ENCODE measurements at places on chromosomes 11 and 22. TPM values are rescaled to one million over a fixed set of nuclear protein-coding genes. Genes with fewer than 3 reads are reported as not detected.

The ALDH3B2 gene
- polyA plus RNA-seq, result not detected

The FDX1 gene
- polyA plus RNA-seq, result 15.2 TPM

The MMP13 gene
- polyA plus RNA-seq, result not detected

The RAG1 gene
- 0.52 TPM for polyA plus RNA-seq

The PGA5 gene
- not detected for polyA plus RNA-seq

The OR56A1 gene
- not detected for polyA plus RNA-seq

DNA sequence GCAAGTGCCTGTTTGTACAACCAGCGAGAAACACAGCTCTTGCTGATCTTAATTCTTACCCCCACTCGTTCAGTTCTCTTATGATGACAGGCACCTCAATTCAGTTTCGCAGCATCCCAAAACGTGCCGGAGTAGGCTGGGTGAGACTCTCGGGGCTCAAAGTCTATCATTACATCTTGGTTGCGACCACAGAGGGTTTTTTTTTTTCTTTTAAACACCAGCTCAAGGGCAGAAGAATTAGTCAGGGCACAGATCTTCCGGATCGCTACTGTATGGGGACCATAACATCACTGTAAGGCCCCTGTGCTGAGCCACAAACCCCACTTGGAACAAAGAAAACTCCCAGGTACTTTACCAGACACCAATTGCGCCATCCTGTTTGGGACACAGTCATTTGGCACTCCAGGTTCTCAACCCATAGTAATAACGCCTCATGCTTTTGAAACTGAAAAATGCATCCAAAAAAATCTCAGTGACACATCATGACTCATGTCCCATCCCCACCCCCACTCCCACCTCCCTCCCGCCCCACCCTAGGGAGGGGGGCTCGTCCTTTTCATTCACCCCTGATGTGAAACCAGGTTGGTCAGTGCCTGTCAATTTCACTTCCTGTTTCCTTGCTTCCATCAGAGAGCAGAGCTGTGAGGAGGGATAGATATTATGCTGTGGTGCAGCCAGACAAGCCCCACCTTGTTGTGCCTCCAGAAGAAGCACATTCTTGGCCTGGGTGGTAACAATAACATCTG is 41.0 kb upstream of the CD5 start:
- no peaks in the 10 kb centered on the region for H3K36me3 ChIP-seq
- H3K27ac ChIP-seq, result peak overlapping the region; percentile 85
- peak; percentile 44 for DNase-seq
- peaks cover 20% of the 10 kb centered on the region for H3K4me1 ChIP-seq

- no peak for DNase-seq
- H3K4me1 ChIP-seq, result peaks cover 4% of the 10 kb centered on the region
- H3K27me3 ChIP-seq, result no peaks in the 10 kb centered on the region
- no peak overlapping the region for H3K27ac ChIP-seq
- no peak overlapping the region for H3K4me3 ChIP-seq
Measured at GRCh38 chr11:62457478-62457877, 38.6 kb downstream of the SCGB1A1 start.

GRCh38 chr11:68923614-68924013 is 19.9 kb downstream of the IGHMBP2 start:
- peaks cover 3% of the 10 kb centered on the region for H3K27me3 ChIP-seq
- no peak overlapping the region for H3K4me3 ChIP-seq
- no peaks in the 10 kb centered on the region for H3K4me1 ChIP-seq

DNA sequence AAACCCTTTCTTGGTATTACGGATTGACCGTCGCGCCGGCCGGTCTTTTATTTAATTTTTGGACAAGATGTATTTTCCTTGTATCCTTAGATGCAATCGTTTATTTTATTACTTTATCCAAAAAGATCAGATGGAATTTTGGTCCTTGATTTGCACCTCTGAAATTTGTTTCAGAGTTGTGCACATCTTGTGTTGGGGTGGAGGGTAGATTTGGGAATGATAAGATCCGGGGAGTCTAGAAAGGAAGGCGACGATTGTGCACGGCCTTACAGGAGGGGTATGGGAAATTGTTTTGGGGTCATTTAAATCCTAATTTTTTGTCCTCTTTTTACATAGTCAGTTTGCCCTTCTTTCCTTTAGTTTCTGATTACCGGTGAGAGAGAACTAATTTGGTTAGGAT is 1.4 kb downstream of the KDM2A start:
- H3K36me3 ChIP-seq, result no peaks in the 10 kb centered on the region
- peak overlapping the region; percentile 95 for H3K4me3 ChIP-seq
- DNase-seq, result no peak
- H3K27me3 ChIP-seq, result peaks cover 7% of the 10 kb centered on the region
- H3K27ac ChIP-seq, result peak overlapping the region; percentile 97

DNA sequence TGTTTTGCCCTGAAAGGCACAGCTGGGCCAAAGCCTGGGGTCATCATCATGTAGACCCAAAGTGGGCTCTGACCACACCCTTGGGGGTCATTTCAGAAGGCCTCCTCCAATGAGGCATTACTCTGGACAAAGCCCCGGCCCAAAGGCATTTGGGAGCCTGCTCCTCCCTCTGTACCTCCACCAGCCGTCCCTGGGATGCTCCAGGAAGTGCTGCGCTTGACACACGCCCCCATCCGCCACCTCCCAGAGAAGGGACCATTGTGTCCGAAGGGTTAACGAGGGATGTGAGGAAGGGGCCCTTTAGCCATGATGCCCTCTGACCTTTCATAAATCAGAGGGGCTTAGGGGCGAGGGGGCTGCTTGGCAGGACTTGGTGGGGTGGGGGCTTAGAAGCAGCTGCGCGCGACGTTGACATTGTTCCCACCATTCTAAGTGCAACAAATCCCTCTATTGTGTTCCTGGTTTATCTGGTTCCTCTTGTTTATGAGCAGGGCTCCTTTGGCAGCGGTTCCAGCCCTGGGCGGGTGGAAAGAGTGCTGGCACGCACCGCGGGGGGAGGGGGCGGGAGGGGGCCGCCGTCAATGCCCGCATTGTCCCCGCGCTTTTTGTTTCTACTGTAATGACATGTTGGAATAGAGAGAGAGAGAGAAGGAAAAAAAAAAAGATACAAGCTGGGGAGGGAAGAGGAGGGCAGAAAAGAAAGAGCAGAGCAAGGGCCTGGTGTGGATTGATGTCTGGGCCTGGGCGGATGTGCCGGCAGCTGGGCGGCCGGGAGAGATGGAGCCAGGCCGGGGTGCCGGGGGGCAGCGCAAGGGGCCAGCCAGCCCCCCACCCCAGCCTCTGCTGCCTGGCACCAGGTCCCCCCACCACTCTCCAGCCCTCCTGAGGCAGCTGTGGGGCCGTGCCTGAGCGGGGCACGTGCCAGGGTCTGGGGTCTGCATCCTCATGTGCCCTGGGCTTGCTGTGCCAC is 32.1 kb upstream of the SOX10 start:
- H3K4me1 ChIP-seq, result peaks cover 28% of the 10 kb centered on the region
- no peak for DNase-seq
- H3K27ac ChIP-seq, result no peak overlapping the region
- no peak overlapping the region for H3K4me3 ChIP-seq

DNA sequence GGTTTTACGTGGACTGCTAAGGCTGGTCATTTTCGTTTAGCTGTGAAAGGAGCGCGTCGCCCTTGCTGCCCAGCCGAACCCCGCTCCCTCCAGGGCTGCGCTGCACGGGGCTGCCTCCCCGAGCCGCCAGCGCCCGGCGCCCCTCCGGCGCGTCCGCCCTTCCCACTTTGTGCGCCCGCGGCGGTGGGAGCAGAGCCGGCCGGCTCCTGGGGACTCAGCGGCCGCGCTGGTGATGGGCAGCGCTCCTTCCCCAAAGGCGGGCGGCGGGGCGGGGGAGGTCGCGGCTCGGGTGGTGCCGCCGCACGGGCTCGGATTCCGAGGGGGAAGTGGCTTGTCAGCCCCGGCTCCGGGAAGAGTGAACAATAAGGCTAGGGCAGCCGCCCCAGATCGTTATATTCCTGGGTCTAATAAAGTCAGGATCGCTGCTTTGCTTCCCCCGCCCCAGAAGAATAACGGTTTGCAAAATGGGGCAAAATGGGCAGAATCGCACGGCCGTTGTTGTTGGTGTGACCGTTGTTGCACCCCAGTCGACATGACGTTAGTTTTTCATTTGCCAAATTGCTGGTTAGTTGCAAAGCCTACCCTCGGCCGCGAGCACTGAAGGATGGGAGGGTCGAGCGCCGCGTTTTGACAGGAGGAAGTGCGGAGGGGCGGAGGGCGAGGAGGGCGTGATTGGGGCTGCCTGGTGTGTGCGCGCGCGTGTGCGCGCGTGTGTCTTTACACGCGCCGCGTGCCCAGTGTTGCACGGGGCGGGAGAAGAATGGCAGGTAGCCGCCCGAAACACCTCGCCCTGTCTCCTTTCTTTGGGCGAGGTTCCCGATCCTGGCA is 745 bp downstream of the NCAM1 start:
- peaks cover 9% of the 10 kb centered on the region for H3K27me3 ChIP-seq
- H3K4me3 ChIP-seq, result peak overlapping the region; percentile 99
- H3K27ac ChIP-seq, result peak overlapping the region; percentile 92
- H3K4me1 ChIP-seq, result peaks cover 36% of the 10 kb centered on the region
- DNase-seq, result peak; percentile 63
- no peaks in the 10 kb centered on the region for H3K36me3 ChIP-seq

DNA sequence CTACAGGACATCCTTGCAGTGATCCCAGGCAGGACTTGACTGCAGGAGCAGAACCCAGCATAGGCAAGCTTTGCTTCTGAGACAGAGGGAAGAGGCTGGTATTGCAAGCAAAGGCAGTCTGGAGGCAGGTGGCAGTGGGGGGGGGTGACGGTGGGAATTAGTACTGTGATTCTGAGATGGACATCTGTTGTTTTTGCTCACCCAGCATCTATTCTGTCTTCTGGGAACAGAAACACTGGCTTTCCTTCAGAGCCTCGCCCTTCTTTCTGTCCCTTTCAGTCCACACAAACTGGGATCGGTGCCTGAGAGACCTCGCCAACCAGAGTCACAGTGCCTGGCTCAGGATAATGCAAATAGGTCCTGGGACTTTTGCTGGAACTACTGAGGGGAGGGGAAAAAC is 31.2 kb upstream of the RASL10A start:
- H3K4me1 ChIP-seq, result no peaks in the 10 kb centered on the region
- no peak overlapping the region for H3K27ac ChIP-seq
- H3K36me3 ChIP-seq, result peaks cover 25% of the 10 kb centered on the region
- peaks cover 1% of the 10 kb centered on the region for H3K27me3 ChIP-seq
- no peak for DNase-seq
- no peak overlapping the region for H3K4me3 ChIP-seq

DNA sequence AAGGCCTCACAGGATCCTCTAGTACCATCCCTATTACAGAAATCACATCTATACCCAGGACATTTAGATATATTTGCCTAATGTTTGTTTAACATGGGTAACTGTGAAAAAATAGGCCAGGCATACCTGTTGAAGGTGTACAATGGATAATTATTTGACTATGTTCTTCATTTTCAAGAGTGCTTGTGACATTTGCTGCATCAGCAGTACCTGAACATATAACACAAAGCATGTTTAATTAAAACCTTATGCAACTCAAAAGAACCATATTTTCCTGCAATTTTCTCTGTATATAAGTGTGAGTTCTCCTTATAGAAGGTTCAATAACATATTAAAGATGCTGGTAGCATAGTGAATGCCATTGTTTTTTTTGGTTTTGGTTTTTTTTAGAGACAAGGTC is 8.5 kb upstream of the CCDC34 start:
- H3K4me1 ChIP-seq, result no peaks in the 10 kb centered on the region
- no peak for DNase-seq
- no peaks in the 10 kb centered on the region for H3K36me3 ChIP-seq
- no peaks in the 10 kb centered on the region for H3K27me3 ChIP-seq
- no peak overlapping the region for H3K27ac ChIP-seq

DNA sequence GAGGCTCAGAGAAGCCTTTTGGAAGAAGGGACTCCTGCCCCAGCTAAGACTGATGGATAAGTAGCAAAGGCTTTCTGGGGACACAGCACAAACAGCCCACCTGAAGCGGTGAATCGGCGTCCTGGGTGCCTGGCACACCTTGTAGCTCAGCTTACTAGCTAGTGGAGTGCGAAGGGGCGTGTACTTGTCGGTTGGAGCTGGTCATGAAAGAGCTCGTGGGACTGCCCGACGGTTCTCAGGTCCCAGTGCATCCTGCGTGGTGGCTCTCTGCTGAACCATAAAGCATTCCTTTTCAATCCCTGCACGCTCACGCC is 690 bp upstream of the UVRAG start:
- no peak for DNase-seq
- H3K4me3 ChIP-seq, result peak overlapping the region; percentile 89
- H3K36me3 ChIP-seq, result no peaks in the 10 kb centered on the region

DNA sequence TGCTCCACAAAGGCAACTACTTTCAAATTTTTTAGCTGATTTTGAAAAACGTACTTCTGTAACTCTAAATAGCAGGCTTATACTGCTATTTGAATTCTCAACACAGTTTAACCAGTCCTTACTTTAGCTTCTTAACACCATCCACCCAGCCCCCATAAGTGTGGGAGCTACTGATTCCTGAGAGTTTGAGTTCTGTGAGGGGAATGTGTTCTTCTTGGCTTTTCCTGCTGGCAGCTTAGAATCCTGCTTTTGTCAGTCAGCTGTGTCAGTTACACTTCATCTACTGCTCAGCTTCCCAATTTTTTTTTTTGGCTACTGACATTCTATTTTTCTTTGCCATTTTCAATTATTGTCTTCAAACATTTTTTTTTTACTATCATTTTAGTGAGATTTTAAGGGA is 440.4 kb downstream of the INSC start:
- no peak for DNase-seq
- H3K36me3 ChIP-seq, result no peaks in the 10 kb centered on the region
- no peak overlapping the region for H3K27ac ChIP-seq
- H3K4me3 ChIP-seq, result no peak overlapping the region
- H3K27me3 ChIP-seq, result peaks cover 7% of the 10 kb centered on the region

All from immature natural killer cell (primary cell).